ENCODE measurements at places on chromosomes 4 and X.

GRCh38 chr4:114081783-114082182 is 102.3 kb upstream of the ARSJ start:
- DNase-seq = no peak

- DNase-seq = no peak
Observed at GRCh38 chrX:100994352-100995281, 25.1 kb downstream of the ARL13A start.

- no peak for DNase-seq
Observed at GRCh38 chr4:139484783-139485311, 30.9 kb downstream of the RAB33B start.

- DNase-seq = no peak
Observed at GRCh38 chr4:98193459-98194105, 50.3 kb upstream of the STPG2 start.

DNA sequence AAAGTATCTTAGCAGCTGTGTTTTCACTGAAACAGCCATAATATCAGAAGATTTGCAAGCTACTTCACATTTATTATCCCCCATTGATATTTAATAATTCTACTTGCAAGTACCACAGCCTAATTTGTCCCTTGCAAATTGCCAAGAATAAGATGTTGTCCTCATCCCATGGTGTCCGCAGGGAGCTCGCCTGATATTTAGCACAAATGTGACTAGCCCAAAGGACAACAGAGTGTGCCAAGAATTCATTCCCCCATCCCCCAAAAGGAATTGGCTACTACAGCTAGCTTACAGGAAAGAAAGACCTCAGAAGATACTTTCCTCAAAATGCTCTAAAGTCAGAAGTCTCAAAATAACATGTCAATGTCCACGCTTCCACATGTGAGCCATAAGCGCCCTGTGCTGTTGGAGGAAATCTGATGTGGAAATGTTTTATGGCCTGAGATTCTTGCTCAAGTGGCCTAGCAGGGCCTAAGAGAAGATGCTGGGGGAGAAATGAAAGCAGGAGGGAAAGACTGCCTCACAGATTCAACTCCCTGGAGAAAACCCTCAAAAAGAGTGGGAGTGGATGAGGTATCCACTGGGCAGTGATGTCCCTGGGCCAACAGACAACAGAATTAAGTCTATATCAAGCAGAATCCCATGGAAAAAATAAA is 111.4 kb downstream of the SH3KBP1 start:
- DNase-seq = peak; percentile 36

GRCh38 chr4:8032381-8032780 is 92.7 kb upstream of the AFAP1 start:
- no peak for DNase-seq

DNA sequence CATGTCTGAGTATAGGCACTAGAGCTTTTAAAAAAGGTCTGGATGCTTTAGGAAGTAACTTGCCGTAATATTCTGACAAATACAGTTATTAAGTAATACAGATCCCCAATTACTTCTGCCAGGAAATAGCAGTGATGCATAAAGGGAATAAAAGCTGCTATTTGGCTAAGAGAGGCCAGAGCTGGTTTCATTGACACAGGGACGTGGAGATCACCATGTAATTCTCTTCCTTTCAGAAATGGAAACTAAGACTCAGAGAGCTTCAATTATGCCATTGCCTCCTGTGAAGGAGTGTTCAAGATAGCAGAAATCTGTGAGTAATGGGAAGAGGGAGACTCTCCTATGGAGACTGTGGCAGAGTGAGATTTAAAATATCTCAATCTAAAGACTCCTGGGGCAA is 238.1 kb downstream of the SLITRK2 start:
- DNase-seq = no peak

DNA sequence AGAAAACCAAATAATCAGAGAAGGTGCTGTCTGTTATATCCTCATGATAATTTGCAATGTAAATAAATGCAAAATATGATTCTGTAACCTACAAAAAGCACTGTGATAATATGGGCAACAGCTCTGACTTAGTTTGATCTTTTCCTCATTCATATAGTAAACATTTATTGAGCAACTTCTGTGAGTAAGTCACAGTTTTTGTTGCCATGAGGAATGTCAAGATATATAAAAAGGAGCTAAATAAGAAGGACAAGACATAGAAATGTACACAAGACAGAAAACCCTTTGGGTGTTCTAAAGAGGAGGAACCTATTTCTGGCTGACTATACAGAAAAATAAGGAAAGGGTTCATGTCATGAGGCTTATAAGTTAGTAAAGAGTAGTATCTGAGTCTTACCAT is 44.3 kb downstream of the ARSJ start:
- no peak for DNase-seq

GRCh38 chr4:157509341-157509740 is 288.8 kb downstream of the GRIA2 start:
- peak; percentile 1 for DNase-seq

GRCh38 chr4:86432559-86433134 is 72.8 kb upstream of the MAPK10 start:
- DNase-seq = no peak

GRCh38 chr4:149353241-149353640 is 462.4 kb downstream of the IQCM start:
- DNase-seq = no peak

- no peak for DNase-seq
Observed at GRCh38 chr4:65401083-65401482, 269.2 kb downstream of the EPHA5 start.

- DNase-seq = peak; percentile 3
Observed at GRCh38 chr4:184911310-184911709, 85.5 kb upstream of the ACSL1 start.

DNA sequence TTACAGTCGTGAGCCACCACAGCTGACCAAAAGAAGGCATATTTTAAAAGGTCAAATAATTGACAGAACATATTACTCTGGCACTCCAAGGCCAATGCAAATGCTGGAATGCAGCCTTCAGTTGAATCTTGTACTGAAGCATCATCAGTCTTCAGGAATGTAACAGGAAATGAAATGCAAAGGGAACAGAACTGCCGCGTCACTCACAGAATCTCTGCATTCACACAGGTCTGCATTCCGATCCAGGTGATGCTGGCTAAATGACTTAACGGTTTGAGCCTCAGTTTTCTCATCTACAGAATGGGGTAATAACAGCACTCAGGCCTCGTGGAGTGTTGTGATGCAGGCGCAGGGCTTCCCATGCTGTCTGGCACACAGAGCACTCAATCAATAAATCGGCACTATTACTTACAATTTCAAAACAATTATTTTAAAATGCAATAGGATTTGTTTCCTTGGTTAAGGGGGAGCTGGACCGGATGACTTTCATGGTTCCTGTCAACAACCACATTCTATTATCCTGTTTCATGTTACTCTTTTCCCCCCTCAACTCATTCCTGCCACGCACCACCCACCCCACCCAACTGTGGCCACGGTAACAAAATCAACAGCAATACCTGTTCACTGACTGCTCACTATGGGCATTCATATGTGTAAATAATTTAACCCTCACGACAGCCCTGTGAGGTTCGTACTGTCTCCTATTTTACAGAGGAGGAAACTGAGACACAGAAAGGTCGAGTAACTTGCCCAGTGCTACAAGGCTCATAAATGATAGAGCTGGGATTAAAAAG is 32.4 kb downstream of the IGFBP7 start:
- DNase-seq = no peak

DNA sequence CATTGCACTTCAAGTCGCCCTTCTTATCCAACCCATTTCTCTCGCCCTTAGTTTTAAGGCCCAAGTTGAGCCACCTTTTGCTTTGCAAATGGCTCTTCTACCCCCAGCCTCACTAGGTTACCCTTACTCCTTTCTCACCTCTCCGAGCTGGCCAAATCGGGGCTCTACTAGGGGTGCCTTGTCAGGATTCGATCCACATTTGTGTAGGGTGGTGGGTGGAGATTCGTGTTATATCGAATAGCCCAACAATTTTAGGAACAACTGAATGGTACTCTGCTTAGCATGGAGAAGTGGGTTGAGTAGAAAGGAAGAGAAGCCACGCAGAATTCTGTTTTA is 3.5 kb downstream of the SLIT2 start:
- no peak for DNase-seq

GRCh38 chrX:141945426-141945825 is 41.7 kb downstream of the MAGEC1 start:
- DNase-seq = no peak

DNA sequence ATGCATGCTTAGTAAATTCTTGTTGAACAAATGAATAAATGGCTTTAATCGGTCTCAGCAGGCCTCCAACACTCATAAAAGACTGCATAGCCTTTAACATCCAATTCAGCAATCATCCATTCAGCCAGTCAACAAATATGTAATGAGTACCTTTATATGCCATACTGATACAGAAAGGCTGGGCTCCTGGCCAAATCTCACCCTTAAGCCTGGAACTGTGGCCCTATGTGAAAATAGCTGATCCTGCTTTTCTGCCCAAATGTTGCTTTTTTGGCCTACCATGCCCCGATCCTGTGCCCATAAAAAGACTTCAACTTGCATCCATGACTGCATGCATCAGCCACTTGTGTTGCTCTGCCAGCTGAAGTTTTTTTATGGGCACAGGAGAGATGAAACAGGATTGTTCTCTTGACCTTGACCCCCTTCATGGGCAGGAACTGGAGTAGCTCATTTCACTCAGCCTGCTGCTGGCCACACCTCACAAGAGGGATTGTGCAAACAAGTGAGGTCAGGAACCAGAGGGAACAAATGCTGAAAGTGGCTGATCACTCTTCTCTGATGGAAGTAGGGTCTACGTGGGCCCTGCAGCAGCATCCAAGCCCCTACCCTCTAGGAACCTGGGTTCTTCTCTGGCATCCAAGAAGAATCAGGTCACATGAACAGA is 75.6 kb downstream of the NPY1R start:
- no peak for DNase-seq

DNA sequence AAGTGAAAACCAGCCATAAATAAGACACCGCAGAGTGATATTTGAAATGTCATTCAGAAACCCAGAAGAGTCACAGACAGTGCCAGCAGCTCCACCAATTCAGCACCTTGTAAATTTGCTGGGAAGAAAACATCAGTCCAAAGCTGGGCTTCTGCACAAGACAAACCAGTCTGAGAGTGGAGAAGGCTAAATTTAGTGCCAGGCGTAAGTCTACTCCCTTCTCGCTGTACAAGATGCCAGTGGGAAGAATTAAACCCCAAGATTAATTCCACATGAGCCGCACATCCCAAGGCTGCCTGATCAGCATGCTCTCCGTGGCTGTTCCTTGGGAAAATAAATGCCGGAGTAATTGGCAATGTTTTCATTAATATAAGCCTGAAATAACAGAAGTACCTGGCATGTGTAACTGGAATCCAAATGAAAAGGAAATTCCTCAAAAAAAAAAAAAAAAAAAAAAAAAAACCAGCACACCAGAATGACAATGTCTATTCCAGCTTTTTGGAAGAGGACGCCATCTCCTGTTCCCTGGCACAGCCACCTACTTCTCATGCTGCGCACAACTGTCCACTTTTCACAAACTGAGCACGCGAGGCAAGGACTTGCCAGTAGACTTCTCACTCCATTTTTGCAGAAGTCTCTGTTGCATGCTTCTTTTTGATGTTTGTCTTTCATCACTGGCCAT is 95.5 kb downstream of the NSUN7 start:
- DNase-seq = no peak

DNA sequence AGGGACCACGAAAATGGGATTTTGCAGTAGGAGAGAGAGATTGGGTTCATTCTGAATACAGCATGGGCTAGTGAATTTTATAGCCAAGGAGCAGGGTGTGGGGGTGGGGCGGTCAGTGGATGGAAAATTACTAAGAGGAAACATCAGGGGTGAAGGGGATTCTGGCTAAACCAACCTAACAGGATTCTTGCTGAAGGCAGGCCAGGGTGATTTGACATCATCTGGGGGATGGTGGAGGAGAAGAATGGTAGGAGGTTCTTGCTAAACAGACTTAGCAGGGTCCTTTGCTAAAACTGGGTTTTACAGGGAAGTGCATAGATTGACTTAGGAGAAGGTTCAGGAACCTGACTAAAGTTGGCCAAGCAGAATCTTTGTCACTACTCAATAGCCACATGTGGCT is 91.9 kb downstream of the DNAAF6 start:
- no peak for DNase-seq

DNA sequence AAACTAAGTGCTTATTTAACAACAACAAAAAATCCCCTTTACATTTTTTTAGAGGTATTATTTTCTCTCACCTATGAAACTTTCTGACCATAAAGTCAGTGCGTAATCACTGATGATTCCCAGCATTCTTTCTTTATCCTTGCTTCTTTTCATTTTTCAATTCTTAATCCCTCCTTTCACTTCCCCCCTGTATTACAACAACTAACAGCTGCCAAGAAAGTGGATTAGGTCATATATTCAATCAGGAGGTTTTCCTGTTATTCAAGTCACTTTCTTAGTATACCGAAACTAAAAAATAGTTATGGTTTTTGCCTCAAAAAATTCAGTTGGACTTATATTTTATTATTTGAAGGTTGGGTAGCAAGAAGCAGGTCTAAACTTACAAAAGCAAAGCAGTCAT is 2.1 kb upstream of the STAP1 start:
- no peak for DNase-seq

GRCh38 chr4:122762520-122762919 is 30.0 kb downstream of the BBS12 start:
- DNase-seq = no peak

- DNase-seq = no peak
Observed at GRCh38 chr4:88964450-88964849, 92.5 kb downstream of the FAM13A start.

GRCh38 chr4:153233761-153234371 is 29.6 kb downstream of the TRIM2 start:
- DNase-seq = peak; percentile 94

- DNase-seq = no peak
Observed at GRCh38 chr4:180407275-180407885, 1835.8 kb upstream of the TENM3 start.

GRCh38 chr4:38396845-38397547 is 267.0 kb upstream of the KLF3 start:
- DNase-seq = no peak

DNA sequence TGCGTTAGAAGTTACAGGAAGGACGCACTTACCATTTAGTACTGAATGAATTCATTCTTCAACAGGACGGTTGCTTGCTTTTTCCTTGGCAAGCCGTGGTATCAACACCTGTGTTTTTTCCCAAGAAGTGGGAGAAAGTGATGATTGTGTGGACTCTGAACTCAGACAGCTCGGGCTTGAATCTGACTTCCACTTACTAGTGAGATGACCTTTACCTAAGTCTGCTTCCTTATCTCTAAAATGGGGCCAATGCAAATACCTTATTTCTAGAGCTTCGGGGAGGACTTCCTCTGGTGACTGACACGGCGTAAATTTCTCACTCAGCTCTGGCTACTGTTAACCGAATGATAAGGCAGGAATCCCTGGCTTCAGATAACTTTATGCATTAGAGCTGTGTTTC is 146.8 kb upstream of the RBPJ start:
- DNase-seq = no peak

- no peak for DNase-seq
Observed at GRCh38 chr4:166077782-166078181, 204.7 kb downstream of the TLL1 start.

GRCh38 chrX:69317721-69318120 is 152.5 kb upstream of the PJA1 start:
- DNase-seq = no peak

GRCh38 chr4:156419080-156419685 is 465.5 kb upstream of the CTSO start:
- DNase-seq = peak; percentile 20

Measured in skeletal muscle cell (primary cell).